ENCODE measurements at places on chromosomes 5 and 9.

GRCh38 chr9:33921967-33922895 is 105.3 kb downstream of the UBE2R2 start:
- DNase-seq: no peak

GRCh38 chr5:120657104-120657503 is 193.0 kb downstream of the PRR16 start:
- no peak for DNase-seq

DNA sequence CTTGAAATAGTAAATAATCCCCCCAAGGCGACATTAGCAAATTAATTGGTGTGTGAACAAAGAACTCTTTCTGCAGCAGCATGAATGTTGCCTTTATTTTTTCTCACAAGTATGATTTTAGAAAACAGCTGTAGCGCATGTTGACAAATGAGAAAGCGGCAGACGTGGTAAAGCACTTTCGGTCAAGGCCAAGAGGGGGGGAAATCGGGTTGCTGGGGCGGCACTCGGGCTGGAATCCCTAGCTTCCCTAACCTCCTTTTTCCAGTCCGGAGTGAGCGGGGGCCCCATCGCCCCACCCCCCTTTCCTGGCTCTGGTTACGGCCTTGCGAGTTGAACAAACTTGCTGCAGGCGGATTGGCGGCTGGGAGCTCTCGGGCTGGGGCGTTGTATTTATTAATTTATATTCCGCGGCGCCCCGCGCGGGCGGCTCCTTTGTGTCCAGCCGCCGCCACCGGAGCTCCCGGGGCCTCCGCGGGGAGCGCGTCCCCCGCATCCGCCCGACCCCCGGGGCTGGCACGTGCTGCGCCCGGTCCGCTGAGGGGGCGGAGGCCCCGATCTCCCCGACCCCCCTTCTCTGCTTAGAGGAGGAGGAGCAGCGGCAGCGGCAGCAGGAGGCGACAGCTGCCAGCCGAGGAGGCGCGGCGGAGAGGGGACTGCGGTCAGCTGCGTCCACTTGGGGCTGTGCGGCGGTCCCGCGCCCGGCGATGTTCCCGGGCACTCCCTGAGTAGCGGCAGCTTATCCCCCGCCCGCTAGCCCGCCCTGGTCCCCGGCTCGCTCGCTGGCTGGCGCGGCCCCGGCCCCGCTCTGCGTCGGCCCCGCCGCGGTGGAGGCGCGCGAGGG is at the start of gene RHOBTB3:
Gene RHOBTB3, plus strand, starts transcription at position 607 of the 841 bp plus-strand sequence. CDS start 347 bp downstream, outside the sequence.
- peak; percentile 13 for DNase-seq

GRCh38 chr5:132787076-132787475 is 10.0 kb upstream of the SEPTIN8 start:
- no peak for DNase-seq

GRCh38 chr5:180072556-180072955 is 997 bp upstream of the RNF130 start:
- DNase-seq: no peak

- DNase-seq: no peak
Measured at GRCh38 chr5:105954341-105954740, 1716.4 kb downstream of the EFNA5 start.

- DNase-seq: no peak
Measured at GRCh38 chr5:72387985-72388384, 67.8 kb downstream of the PTCD2 start.
